Amniotic stem cell (primary cell): ENCODE measurements at places on chromosomes 4 and X.

DNA sequence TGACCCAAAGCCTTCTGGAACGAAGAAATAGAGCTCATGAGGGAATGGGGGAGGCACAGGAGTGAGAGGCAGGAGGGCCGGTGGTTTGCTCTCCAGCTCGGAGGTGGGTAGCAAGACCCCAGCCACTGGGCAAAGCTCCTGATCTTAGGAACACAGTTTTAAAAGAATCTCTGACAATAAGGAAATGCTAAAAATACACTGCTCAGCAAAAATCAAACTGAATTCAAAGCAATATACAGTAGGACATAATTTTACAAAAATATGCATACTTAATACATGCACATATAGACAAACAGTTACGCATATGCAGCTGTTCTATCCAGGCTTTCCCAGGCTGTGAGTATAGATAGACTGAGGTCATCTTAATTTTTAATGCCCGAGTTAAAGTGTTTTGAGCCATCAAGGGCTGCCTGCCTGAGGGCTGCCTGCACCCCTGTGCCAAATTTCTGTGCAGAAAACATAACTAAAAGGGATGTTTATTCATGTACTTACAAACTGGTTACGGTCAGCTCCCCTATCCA, 6.9 kb downstream of the GPR50 start:
- no peak for DNase-seq

GRCh38 chrX:68978255-68978654, 149.4 kb downstream of the EFNB1 start:
- no peak for DNase-seq

DNA sequence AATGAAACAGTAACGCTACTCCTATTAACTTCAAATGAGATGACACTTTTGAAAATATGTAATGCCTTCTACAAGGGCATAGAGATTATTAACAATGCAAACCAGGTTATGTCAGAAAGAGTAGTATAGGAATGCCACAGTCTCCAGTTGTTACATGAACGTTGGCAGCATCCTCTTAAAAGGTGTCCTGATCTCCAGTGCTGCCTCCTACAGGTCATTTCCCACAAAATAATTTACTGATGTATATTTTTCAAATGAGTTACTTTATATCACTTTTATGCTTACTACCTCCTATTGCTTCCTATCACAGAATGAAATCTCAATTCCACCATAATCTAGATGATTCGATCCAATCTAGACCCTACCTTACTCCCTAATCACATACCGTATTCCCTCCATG, 195.2 kb upstream of the EPHA5 start:
- no peak for DNase-seq

- DNase-seq, result no peak
Measured at GRCh38 chr4:185210102-185210981, 944 bp downstream of the SNX25 start.

- DNase-seq, result peak; percentile 43
Measured at GRCh38 chr4:186144946-186145569, 40.6 kb downstream of the FAM149A start.
